Stimulated activated CD8-positive, alpha-beta memory T cell treated with anti-CD3 and anti-CD28 coated beads, Interleukin-12 subunit alpha, Interleukin-12 subunit beta, amount 100 ng/mL, for 1 hour (primary cell): ENCODE measurements at places on chromosomes 4 and X.

DNA sequence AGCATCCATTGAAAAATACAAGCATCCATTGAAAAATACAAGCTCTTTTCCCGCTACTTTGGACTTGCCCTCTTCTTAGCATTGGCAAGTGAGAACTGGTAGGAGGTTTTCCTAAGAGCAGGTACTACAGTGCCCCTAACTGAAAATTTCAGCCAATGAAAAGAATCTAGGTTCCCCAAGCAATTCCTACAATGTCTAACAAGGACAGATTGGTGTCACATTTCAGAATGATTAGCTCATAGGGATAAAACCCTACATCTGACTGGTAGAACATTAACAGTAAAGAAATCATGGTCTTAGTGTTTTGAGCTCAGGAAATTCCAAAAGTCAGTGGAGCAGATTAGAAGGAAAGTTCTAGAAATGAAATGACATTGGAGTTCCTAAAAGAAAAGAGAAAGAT is 68.6 kb upstream of the QRFPR start:
- DNase-seq: no peak

DNA sequence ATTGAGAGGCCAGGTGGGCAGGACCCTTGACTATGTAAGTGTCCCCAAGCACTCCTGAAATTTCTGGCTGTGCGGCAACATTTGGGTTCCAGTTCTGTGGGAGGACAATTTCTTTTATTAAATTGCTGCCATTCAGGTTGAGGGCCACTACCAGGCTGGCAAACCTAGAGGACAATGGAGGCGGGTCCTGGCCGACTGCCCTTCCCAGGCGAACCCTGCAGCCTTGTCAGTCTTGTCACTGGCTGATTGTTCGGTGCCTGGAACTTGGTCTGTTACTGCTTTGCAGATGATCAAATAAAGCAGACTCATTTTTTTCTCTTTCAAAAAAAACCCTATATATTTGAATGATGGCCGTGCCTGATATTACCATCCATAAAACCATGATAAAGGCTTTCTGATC is 6.6 kb upstream of the TMEM128 start:
- no peak for DNase-seq

- no peak for DNase-seq
These were observed 72.4 kb upstream of the ZCCHC13 start for GRCh38 chrX:74231625-74232024.

- DNase-seq: no peak
These were observed 14.6 kb downstream of the CLCN3 start for GRCh38 chr4:169634975-169635374.

- DNase-seq: no peak
These were observed 128.2 kb downstream of the ASMT start for GRCh38 chrX:1743105-1743504.

DNA sequence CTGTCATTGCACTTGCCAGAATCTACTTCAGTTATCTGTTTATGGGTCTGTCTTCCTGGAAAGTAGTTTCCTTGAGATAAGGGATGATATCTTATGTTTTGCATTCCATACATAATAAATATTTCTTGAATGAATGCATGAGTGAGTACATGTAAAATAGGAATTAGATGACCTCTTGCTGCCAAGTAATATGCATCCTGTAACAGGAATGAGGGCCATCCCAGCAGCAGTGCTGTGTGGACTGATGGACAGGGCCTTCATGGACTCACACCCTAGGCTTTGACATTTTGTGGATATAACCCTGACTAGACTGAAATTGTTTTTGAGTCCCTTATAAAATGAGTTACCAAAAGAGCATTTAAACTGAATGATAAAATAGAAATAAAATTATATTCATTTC is 77.2 kb upstream of the NEIL3 start:
- no peak for DNase-seq

GRCh38 chrX:22652596-22652995 is 347.2 kb upstream of the DDX53 start:
- DNase-seq: no peak

GRCh38 chrX:17679261-17679660 is 58.0 kb upstream of the SCML1 start:
- no peak for DNase-seq

- DNase-seq: no peak
These were observed 23.6 kb downstream of the CA5B start for GRCh38 chrX:15761564-15762191.

- no peak for DNase-seq
These were observed 168.9 kb downstream of the ZNF674 start for GRCh38 chrX:46376246-46376885.

- no peak for DNase-seq
These were observed 362.3 kb downstream of the PABPC4L start for GRCh38 chr4:133839326-133839725.

- DNase-seq: no peak
These were observed 57.3 kb downstream of the STOX2 start for GRCh38 chr4:183962419-183962818.

GRCh38 chr4:156227321-156227720 is 273.7 kb upstream of the CTSO start:
- DNase-seq: no peak

DNA sequence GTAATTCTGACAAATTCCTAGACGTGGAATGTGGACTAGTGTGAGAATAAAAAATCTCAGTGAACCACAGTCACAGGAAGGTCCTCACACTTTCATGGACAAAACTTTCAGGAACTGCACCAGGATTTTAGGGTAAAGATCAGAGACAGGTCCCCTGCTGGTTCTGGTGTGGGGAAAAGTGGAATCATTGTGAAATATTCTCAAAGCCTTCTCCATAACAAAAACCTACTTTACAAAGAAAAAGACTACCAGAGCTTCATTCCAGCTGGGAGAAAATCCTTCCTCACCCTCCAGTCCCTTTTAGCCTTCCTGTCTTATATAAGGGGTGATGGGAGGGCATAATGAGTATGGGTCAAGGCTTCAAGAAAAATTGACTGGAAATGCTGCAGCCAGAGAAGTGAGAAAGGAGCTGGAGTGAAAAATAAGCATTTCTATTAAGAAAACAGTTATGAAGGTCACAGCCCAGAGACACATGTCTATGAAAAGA is 325.8 kb downstream of the ARAP2 start:
- no peak for DNase-seq

DNA sequence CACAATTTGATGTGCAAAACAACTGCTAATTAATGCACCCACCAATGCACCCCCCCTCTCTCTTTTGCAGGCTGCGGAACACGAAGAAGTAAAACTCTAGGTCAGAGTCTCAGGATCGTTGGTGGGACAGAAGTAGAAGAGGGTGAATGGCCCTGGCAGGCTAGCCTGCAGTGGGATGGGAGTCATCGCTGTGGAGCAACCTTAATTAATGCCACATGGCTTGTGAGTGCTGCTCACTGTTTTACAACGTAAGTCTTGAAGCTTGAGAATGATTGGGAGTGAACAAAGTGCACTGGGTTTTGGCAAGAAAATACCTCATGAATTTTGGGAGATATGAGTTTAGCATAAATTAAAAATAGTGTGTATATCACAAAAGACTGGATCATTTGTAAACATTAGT is 28.9 kb downstream of the TMPRSS11E start:
- no peak for DNase-seq
